Naive thymus-derived CD8-positive, alpha-beta T cell (primary cell): ENCODE measurements at places on chromosomes 6 and 20.

- DNase-seq = no peak
Observed at GRCh38 chr6:35754452-35755277, 17.8 kb downstream of the ARMC12 start.

DNA sequence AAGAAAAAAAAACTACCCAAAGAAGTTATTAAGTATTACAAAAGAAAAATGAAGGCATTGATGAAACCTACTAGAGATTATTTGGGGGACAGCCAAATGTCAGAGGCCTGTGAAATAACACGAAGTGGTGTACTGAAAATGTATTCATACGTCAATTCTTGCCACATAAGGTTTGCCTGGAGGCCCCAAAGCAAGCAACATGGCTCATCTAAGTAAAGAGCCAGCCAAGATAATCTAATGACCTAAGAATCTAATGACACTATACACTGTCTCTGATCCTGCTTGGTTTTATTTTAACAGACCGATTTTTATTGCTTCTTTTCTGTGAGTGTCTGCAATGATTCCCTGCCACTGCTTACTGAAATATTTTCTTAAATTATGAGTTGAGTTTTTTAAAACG is 34.7 kb downstream of the FILIP1 start:
- no peak for DNase-seq

- no peak for DNase-seq
Observed at GRCh38 chr20:34312024-34312460, 8.9 kb upstream of the AHCY start.

GRCh38 chr6:151317103-151317994 is 74.0 kb downstream of the ZBTB2 start:
- DNase-seq = no peak

DNA sequence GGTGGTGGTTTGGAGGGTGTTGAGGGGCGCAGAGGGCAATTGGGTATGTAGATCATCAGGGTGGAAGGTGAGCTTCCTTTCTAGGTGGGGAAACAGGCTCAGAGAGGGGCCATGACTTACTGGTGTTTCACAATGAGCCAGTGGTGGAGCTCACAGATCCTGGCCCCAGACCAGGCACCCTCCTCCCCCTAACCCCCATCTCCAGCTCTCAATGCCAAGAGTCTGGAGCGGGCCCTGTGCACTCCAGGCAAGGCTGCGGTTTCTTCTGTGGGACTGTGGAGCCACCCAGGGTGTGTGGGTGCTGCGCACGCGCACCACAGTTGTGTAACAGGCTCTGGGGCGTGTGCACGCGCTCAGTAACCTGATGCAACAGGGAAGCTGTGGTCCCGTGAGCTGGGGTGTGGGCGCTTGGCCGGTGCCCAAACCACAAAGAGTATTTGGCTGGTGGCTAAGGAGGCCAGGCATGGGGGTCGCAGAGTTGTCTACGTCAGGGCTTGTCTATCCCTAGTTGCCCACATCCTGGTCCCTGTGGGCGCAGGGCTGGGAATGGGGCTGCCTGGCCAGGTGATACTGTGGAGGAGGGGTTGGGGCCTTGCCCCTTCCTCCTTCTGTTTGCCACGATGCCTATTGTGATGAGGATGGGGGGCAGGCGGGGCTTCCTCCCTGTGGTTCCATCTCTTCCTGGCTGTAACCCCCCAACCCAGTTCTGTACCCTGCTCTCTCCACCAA is 37.5 kb upstream of the MRPS18A start:
- DNase-seq = peak; percentile 81

GRCh38 chr20:46624946-46625345 is 26.3 kb downstream of the SLC13A3 start:
- no peak for DNase-seq

GRCh38 chr6:113758826-113759574 is 98.1 kb upstream of the MARCKS start:
- DNase-seq = no peak
